ENCODE measurements at places on chromosomes 4 and X. TPM values are rescaled to one million over a fixed set of nuclear protein-coding genes. Genes with fewer than 3 reads are reported as not detected.

DNA sequence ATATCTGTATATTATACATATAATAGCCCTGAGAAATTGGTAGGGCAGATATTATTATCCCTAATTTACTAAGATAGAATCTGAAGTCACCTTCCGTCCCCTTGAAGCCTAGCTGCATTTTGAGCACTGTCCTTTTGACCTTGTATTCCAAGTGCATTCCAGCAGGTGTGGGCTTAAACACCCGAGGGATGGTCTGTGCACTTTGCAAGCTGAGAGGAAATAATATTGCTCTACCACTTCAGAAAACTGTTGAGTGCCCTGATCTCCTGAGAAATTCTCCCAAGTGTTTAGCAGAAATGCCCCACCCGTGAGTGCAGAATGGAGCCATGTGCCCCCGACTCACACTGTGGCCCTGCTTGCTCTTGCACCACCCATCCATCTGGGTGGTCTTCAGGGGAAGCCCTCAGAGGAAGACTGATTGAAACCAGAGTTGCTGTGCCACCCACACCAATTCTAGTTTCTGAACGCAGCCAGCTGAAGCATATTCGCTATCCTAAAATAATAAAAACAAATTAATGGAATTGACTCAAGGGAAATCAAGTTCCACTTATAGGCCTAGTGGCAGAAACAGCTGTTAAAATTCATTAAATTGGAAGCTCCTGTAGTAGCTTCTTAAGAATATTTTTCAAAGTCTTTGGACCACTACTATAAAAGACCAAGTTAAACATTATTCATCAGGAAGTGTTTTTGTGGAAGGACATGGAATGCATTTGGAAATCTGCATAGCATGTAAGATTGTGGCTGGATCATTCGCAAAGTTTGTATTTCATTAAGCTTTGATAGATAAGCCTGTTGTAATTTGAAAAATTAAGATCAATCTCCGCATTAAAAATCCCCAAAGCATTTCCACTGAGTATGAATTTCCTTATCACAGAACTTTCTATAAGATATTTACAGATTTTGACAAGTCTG, 41.3 kb upstream of the PRKG2 start:
- no peak for DNase-seq

- DNase-seq = no peak
Measured at GRCh38 chr4:183905593-183906488, 734 bp downstream of the STOX2 start.

DNA sequence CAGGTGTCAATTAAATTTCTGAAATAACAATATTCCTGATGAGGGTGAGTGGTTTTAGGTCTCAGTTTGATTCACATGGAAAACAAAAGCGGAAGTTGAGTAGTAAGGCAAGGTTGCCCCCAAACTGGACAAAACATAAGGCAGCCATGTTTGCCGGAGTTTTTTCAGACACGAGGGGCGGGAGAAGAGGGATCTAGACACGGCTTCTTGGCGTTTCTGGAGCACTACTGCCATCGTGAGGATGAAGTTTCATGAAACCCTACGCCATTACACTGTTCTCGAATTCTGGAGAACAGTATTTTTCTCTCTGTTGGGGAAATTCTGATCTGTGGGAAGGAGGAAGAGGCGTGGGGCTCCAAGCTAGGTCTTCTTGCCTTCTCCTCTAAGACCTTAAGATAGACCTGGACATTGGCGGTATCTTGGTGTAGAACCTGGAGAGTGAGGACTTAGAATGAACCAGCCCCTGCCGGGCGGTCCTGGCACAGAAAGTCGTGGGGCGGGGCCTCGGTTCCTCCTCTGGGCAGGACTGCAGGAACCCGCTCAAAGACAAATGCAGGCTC, 160.3 kb downstream of the OR13H1 start:
- no peak for DNase-seq

GRCh38 chr4:127284236-127284635, 348.5 kb upstream of the INTU start:
- DNase-seq = no peak

- DNase-seq = no peak
Measured at GRCh38 chr4:15373363-15373762, 54.5 kb upstream of the C1QTNF7 start.

FAM236B gene
- polyA plus RNA-seq = not detected

DNA sequence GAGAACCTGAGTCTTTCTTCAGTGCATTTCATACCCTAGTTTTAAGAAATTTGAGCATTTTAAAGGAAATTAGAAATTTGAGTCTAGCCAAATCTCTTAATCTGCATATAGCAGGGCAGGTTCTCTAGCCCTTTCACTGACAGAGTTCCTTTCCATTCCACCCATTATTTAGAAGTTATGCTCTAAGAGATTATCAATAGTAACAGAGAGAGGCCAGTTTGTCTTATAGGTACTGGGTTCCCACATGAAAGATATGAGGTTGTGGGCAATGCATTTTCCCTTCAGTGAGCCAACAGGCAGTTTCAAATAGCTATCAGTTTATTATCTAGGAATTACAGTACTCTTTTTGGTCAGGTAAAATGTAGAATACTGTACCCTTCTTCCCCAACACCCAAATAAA, 7.3 kb upstream of the GALNT7 start:
- no peak for DNase-seq

GRCh38 chrX:17242470-17242869, 132.5 kb upstream of the NHS start:
- peak; percentile 31 for DNase-seq

DRD5 gene
- polyA plus RNA-seq = 0.76 TPM

DNA sequence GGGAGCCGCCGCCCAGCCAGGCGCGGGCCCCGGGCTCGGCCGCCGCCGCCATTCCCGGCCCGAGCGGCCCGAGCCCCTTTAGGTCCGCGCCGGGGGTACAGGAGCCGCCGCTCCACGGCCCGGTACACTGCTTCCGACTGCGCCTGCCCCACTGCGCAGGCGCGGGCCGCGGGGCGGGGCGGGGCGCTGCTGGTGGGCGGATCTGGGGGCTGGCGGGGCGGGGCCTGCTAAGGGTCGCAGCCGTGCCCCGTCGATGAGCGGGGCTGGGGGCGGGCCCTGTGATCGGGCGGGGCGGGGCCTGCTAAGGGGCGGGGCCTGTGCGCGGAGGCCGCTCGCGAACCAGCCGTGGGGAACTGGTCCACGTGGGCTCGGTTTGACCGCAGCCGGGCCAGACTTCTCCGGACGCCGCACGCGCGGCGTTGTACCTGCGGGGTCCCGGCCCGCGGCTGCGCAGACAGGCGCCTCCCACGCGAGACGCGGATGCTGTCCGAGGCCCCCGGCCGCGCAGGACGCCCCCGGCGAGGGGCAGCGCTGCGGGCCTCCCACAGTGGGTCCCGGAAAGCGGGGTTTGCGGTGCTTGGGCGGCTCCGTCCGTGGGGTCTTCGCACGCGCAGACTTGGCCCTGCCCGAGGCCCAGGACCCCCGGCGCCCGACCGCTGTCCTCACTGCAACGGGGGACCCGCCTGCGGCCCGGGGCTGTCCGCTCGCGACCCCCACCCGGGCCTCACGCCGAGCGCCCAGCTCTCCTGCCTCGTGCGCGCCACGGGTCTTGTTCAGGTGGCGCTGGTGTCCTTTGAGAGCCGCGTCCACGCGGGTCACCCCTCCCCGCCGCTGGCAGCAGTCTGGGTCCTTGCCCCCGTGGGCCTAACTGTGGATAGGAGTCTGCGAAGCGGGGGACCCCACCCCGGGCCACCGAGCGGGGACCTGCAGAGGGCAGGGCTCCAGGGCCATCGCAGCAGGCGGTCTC, at the start of gene DGKQ:
Gene DGKQ (minus strand): TSS at position 139 of the 967 bp plus-strand sequence. CDS start 87 bp downstream, at position 52.
- no peak for DNase-seq

DNA sequence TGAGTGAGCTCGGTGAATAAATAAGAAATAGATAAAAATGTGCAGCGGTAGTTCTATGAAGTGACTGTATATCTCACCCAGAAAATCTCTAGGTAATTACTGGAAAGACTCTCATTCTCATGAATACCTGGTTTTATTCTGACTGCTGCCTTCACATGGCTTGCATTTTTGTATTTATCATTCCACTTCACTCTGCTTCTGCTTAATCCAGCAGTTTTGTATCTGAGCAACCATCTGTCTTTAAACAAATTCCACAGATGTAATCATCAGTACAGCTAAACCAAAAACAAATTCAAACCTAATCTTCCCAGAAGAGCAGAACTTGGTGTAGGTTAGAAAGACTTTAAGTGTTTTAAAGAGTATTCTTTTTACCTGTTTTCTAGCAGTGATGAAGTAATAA, 11.2 kb upstream of the ALB start:
- no peak for DNase-seq

S100P gene
- polyA plus RNA-seq = 11.8 TPM

- DNase-seq = no peak
Measured at GRCh38 chr4:173521467-173522159, 8.4 kb downstream of the HAND2 start.

DNA sequence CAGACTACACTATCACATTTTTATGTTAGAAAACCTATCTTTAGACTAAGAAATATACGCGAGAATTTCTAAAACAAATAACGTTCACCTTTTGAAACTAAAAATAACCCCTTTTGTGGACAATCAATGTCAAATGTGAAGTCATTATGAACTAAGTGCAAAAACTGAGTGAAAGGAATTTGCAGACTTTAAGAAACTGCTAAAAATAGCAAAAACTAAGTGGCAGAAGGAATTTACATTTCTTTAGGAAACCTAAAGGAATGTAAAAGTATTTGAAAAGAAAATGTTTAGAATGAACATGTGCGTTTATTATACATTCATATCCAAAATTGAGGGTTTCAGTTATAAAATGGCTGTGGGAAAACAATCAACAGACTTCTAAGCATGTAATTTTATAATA, 58.3 kb downstream of the VEGFC start:
- no peak for DNase-seq

- DNase-seq = no peak
Measured at GRCh38 chr4:101171747-101172146, 175.6 kb downstream of the PPP3CA start.

- DNase-seq = no peak
Measured at GRCh38 chr4:124212815-124213630, 499.5 kb downstream of the ANKRD50 start.

SMR3B gene
- polyA plus RNA-seq = not detected

DNA sequence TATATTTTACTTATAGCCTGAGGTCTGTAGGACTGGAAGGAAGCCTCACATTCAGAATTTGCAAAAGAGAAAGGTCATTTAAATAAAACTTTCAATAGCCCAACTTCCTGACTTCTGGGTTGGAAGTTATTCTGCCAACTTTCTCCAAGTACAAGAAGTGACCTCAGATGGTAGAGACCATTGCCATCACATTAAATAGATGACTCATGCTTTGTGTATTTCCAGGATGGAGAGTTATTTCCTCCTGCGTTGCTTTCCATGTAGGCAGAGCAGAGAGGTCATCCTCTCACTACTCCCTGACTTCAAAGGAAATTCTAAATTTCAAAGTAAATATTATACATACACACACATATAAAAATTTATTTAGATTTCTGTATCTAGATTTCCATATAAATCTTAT, 73.0 kb upstream of the NR3C2 start:
- DNase-seq = no peak

ADAMTS3 gene
- polyA plus RNA-seq = 10.7 TPM

DNA sequence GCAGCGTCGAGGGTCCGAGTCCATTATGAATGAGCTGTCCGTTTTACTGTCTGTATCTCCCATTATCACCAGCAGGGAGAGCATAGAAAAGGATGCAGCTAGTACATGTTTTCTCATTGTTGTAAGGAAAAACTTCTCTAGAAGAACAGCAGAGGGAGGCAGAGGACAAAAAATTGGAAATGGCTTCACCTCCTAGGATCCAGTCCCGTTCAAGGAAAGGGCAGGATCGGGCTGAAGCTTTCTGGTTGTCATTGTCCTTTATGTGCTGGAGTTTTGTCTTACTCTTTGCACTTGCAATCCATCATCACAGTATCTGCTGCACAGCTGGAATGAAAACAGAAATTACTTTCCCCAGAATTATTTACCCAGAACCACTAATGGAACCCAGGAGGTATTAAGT, 14.7 kb downstream of the NDP start:
- peak; percentile 56 for DNase-seq

GRCh38 chr4:13794819-13795565, 167.5 kb upstream of the BOD1L1 start:
- no peak for DNase-seq

DNA sequence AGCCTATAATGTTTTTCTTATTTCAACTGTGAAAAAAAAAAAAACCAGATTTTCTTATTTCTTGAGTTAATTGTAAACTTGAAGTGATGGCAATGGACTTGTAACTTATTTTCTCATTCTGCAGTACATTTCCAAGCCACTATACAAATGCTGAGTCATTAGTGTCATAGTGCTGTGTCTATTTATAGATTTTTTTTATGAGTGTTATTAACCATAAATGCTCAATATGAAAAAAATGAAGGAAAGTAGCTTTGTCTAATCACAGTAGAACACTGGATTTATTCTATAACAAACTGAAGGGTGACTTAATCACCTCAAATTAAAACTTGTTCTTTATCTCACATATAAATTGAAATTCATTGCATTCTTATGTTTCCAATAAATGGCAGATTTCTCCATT, 718.6 kb downstream of the CCSER1 start:
- DNase-seq = no peak

- peak; percentile 65 for DNase-seq
Measured at GRCh38 chrX:53686151-53686885, at the start of gene HUWE1. TSS of gene HUWE1 (minus strand) at chrX:53686719. CDS start at chrX:53654107, 32,612 bp downstream.

GRCh38 chr4:35725131-35725530, 519.2 kb downstream of the ARAP2 start:
- no peak for DNase-seq

ADGRL3 gene
- 27.8 TPM for polyA plus RNA-seq

DNA sequence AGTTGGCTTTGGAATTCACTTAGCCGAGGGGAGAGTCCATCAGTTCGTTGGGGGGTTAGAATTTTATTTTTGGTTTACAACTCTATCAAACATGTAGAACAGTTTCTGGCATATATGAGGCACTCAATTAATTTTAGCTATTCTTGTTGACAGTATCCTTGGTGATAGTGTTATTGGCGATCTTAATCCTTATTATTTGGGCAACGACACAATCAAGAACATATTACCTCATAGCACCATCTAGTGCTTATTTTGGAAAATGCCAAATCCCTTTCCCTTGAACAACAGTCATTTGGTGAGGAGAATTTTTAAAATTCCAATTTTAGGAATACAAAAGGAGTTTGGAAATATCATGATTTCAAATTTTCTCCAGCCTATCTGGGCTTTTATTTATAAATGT, 17.9 kb upstream of the PGRMC1 start:
- no peak for DNase-seq

- DNase-seq = peak; percentile 48
Measured at GRCh38 chrX:13028871-13029636, 15.4 kb downstream of the FAM9C start.

GRCh38 chr4:37818752-37819151, 7.7 kb upstream of the PGM2 start:
- no peak for DNase-seq

CT83 gene
- polyA plus RNA-seq = not detected

DNA sequence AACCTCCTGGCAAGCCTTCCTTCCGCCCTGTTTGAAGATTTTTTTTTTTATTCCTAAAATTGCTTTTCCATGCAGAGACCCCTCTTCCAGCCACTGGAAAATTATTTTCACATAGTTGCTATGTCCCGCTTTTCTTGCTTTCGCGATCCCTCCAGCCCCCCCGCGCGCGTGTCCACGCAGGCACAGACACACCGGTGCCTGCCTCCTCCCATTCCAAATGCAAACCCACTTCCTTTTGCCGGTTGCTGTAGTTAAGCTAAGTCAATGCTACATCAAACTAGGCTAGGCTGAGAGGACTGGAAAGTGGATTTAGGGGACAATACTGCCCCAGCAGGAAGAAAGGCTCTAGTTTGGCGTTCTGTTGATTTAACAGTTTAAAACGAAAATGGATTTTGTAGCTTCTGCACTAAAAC, 111.0 kb downstream of the DHX15 start:
- no peak for DNase-seq

Data from renal cortex interstitium (tissue), 15 donors.